ENCODE measurements at places on chromosomes 1 and 21.

- peak; percentile 97 for DNase-seq
Measured at GRCh38 chr1:109816175-109816811, 52.6 kb upstream of the EPS8L3 start.

- DNase-seq, result no peak
Measured at GRCh38 chr1:107727866-107728265, 237.1 kb downstream of the VAV3 start.

DNA sequence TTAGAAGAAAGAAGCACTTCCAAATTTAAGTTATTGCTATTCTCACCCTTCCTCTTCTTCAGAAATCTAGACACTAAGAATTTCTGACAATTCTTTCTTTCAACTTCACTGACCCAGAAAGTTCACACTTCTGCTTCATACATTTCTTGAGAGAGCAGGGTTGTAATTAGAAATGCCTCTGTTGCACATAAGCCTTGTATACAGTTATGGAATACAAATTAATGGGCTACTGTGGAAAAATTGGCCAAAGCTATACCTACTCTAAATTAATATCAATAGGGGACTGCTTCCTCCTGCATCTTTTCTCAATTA lies 1.5 kb downstream of the TNFSF18 start:
- DNase-seq, result no peak

- peak; percentile 5 for DNase-seq
Measured at GRCh38 chr21:18369115-18369514, 34.5 kb downstream of the TMPRSS15 start.

GRCh38 chr1:34625521-34626015 lies 129.3 kb upstream of the GJB5 start:
- no peak for DNase-seq

GRCh38 chr1:24547195-24547594 lies 8.7 kb upstream of the NCMAP start:
- DNase-seq, result no peak

DNA sequence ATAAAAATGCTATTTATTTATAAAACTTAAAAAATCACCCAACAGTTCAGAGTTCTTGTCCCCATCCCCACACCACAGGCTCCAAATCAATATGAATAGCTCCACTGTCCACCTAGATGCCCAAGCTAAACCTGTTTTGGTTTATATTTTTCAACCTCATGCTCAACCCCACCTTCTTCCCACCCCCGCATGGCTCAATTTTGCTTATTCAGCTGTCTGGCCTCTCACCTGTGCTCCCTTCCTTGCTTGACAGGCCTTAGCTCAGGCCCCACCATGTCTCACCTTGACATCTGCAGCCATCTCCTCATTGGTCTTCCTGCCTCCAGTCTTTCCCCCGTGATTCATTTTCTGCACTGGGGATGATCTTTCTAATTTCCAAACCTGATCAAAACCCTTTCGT lies 17.8 kb downstream of the COA7 start:
- no peak for DNase-seq

DNA sequence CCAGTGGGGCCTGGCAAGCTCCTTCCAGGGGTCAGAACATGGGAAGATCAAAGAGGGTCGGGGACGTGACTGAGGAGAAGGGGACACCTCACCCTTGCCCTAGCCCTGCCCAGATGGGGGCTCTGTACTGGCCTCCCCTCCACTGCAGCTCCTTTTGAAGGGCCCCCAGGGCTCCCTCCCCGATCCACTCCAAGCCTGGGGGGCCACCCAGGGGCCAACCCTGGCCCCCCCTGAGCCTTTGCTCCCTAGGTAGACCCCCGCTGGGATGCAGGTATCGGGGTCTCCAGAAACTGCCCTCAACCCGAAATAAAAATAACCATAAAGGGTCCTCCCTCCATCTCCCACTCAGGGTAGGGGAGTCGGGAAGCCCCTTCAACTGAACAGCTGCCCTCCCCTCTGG lies 37.4 kb upstream of the FAM131C start:
- no peak for DNase-seq

DNA sequence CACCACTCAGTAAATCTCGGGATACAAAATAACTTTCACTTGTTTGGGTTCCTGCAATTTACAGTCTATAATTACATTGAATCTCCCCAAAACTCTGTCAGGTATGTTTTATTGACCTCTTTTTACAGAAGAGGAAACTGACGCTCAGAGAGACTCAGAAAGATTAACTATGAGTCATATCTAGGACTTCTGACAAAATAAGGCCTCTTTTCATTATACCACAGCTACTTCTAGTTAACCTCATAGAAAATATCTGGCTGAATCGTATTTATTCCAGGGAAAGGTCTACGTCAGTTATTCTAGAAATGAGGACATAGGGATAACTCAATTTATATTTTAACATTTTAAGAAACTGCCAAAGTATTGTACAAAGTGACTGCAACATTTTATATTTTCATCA lies 211.1 kb upstream of the FAM78B start:
- no peak for DNase-seq

GRCh38 chr21:45138199-45139002 lies 64.0 kb downstream of the ADARB1 start:
- DNase-seq, result peak; percentile 79

Measured in suppressor macrophage treated with lipopolysaccharide for 1 hour (primary cell).